ENCODE measurements at places on chromosomes 1 and 21.

DNA sequence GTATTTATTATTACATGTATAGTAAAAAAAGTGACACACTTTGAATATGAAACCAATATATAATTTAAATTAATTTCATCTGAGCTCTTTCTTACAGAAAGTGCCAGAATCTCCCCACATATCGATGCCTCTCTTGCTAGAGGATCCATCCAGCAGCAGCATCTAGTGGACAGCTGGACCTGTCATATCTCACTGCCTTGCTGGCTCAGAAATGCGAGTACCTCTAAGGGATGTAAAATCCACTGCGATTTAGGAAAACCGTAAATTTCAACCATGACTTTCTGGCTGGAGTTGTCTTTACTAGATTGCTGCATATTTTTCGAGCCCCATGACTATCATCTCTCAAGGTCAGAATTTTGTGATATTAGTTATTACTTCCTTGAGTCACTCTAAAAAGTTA is 333.8 kb downstream of the NEGR1 start:
- no peak for DNase-seq

DNA sequence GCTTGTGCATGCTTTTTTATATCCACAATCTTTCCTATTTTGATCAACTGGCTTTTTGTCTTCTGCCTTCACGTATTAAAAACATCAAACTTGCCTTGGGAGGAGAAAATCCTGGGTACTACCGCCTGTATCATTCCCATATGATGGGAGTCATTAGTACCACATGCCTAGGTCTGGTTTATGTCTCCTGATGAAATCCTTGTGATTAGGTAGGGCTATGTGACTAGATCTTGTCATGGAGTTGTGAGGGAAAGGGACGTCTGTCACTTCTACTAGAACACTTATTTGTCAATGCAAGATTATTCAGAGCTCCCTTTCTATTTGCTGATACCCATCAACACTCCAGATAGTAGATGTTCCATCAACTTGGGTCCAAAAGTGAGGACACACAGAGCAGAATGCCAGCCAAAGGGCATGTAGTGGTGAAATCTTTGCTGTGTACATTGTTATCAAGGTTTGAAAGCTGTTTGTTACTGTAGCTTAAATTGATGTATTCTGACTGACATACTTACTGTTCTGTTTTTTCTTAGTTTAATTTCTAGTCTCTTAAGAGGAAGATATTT is 621.8 kb upstream of the NR5A2 start:
- DNase-seq: no peak

DNA sequence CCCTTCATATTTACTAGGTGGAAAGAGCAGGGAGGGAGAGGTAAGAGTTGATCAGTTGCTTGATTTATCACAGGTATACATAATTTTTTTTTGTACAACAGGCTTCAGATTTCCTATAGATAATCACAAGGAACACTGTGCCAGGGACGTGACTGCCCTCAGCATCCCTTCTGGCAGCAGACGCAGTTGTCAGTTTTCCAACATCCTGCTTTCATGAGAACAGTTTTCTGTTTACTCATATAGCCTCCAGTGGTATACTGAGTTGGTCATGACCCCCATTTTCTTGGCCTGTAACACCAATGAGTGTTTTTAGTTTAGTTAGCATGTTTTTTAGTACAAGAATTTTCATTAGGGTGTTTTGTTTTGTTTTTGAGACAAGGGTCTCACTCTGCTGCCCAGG is 37.9 kb upstream of the PTPRF start:
- no peak for DNase-seq

DNA sequence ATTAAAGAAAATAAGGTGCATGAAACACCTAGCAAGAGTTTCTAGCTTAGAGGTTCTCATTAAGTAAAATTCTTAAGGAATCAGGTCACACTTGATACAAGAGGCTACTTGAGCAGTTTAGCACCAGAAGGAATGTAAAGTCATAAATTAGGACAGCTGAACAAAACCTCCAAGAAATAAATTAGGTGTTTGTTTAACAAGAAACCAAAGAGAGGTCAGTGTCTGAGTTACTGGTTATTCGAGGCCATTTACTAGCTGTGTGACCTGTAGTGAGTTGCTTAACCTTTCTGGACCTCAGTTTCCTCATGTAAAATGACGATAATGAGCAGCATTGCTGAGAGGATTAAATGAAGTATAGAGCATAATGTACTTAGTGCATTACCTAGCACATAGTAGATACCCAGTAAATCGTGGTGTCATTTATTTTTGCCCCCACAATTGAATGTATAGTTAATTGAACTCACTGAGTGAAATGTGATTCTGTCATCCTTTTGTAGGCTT is 908 bp upstream of the ELK4 start:
- no peak for DNase-seq

GRCh38 chr1:218943371-218943770 is 230.3 kb upstream of the LYPLAL1 start:
- no peak for DNase-seq

DNA sequence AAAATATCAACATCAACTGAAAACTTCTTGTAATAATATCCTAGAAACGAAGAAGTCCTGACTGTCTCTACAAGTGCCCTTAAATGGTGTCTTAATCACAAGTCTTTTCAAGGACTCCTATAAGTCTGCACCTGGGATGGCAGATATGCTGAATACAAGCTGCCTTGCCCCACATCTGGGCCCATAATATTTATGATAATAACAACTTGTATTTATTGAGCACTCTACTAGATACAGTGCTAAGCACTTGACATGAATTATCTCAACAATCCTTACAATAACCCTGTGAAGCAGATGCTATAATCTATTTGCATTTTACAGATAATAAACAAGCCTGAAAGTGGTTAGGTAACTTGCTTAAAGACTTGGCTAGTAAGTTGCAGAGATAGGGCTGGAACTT is 78.0 kb upstream of the ZNF648 start:
- no peak for DNase-seq

- DNase-seq: peak; percentile 43
Observed at GRCh38 chr1:52574594-52574993, 21.7 kb upstream of the TUT4 start.

DNA sequence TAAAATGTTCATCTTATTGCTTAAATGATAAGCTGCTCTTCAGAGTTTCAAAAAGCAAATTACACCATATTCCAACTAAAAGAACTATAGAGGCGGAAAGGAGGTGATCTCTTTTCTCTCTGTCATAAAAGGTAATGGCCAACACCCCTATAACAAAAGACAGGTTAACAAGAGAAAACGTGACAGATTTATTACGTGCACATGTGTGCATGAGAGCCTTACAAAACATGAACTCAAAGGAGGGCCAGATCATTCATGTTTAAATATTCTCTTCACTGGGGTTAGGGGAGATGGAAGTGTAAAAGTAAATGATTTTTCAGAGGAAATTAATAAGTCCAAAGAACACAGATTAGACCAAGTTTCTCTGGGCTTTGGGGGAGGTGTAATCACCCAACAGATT is 26.5 kb upstream of the FMO2 start:
- no peak for DNase-seq

GRCh38 chr1:3584915-3585314 is 26.4 kb downstream of the MEGF6 start:
- no peak for DNase-seq

DNA sequence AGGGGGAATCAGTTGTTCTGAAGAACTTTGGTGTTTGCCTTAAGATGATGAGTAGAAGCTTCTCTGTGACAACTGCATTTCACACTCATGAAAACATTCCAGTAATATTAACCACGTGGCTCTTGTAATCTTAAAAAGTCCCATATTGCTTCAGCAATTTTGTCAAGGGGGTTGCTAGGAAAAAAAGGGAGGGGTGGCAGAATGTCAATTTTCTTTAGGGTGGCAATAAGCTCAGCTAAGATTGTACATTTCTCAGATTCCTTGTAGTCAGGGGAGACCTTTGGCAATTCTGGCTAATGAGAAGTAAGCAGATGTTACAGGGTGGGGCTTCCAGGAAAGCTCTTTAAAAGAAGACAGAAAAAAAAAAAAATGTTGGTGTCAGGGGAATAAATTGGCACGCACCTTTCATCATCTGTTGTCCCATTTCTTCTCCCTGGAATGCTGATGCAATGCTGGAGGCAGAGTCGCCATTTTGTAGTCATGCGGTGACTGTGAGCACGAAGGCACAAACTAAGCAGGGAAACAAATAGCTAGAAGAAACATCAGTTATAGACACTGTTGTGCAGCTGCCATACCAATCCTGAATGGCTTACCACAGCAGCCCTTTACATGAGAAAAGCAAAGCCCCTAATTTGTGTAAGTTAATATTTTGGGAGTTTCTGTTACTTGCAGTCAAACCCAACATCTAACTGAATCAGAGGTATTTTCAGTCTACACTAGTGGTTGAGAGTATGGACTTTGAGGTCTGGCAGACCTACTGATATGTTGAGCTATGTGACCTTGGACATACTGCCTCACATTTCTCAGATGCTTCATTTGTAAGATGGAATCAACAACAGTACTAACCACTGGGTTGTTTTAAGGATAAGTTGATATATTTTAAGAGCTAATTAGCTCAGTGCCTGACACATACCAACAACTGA is 56.1 kb upstream of the MRPS6 start:
- DNase-seq: no peak

GRCh38 chr1:165403835-165404482 is 41.0 kb downstream of the RXRG start:
- no peak for DNase-seq

GRCh38 chr21:31872072-31872451 is 758 bp upstream of the HUNK start:
- no peak for DNase-seq

GRCh38 chr1:119462964-119463363 is 44.0 kb upstream of the HSD3B1 start:
- no peak for DNase-seq

DNA sequence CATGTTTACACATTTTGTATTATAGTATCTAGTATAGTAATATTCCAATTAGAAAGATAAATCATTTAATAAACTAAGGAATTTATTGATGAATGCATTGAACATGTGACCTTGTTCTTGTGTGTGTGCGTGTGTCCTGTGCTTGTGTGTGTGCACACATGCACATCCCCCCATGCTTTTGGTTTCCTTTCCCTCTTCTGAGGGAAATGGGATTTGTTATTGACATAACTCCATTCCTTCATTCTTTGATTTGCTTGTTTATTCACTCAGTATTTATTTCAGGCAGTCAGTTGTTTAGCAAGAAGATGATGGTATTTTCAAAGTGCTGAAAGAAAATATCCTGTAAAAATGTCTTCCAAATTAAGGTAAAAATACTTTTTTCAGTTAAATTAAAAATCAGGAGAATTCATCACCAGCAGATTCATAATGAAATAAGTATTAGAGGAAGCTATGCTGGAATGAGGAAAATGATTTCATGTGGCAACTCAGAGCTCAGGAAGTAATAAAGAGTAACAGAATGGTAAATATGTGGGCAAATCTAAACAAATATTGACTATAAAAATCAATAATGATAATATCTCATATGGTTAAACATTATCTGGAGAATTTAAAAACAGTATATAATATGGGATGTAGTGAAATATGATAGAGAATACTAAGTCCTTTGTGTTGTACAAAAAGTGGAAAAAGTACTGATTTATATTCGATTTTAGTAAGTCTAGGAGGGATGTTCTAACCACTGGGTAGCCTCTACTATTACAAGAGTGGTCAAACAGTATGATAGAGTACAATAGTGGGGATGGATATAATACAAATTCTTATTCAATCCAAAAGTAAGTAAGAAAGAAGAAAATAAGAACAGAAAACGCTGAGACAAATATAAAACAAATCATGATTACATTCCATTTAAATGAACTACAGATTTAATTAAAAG is 35.2 kb upstream of the SIPA1L2 start:
- DNase-seq: no peak

- no peak for DNase-seq
Observed at GRCh38 chr21:32056791-32057190, 184.0 kb downstream of the HUNK start.

- DNase-seq: no peak
Observed at GRCh38 chr1:6084781-6085495, 39.2 kb downstream of the KCNAB2 start.

- no peak for DNase-seq
Observed at GRCh38 chr1:91015794-91016550, 5.9 kb downstream of the ZNF644 start.

- DNase-seq: no peak
Observed at GRCh38 chr1:66624412-66625060, 90.6 kb downstream of the SGIP1 start.

GRCh38 chr1:77673030-77673429 is 9.4 kb downstream of the ZZZ3 start:
- DNase-seq: no peak

DNA sequence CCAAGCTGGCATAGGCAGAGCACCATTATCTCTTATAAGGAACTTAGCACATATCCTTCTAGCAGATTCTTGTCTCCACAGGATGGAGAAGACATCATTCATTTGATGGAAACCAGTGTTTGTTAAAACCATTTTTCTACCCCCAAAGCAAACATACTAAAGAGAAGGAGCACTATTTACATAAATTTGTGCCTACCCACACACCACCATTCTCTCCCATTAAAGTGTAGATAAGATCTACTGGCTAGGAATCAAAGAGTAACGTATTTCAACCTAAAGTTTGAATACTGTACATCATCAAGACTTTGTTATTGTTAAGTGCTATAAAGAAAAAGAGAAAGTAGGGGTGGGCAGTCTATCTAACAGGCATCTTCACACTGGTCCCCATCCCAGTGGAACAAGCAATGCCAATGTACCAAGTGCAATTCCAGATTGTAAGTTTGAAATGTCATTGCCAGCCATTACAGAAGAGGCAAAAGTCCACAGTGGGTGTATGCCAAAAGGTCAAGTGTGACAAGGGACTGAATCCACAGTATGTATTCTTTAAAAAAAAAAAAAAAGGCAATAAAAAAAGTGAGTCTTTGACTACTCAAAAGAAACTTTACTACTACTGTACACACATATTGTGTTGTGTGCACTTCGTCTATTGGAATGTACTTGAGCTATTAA is 18.8 kb downstream of the CCSAP start:
- DNase-seq: no peak

DNA sequence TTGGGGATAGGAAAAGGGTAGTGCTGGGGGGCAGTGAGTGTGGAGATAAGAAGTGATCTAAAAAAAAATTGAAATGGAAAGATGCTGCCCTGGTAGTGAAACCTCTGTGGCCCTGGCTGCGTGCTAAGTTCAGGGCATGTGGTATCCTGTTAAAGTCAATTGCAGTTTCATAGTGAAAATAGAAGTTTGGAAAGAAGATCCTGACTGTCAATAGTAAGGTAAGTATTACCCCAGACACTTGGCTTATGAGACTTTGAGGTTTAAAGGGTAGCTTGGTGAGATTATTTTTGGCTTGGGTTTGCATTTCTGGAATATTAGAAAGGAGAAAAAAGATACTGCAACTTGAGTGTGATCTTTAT is 6.8 kb downstream of the ARID1A start:
- no peak for DNase-seq
